HFFc6 (cell line): ENCODE measurements at places on chromosomes 1 and 21. TPM values are rescaled to one million over a fixed set of nuclear protein-coding genes. Genes with fewer than 3 reads are reported as not detected.

The TDRD5 gene
- not detected in 3 replicates for total RNA-seq

The TMEM269 gene
- total RNA-seq, result not detected in 3 replicates

The FAM229A gene
- 1.1 and 2.0 TPM in 2 replicates for total RNA-seq

The OR2T29 gene
- not detected in 3 replicates for total RNA-seq

The SPATA46 gene
- not detected in 3 replicates for total RNA-seq

The CFAP74 gene
- total RNA-seq, result not detected in 3 replicates

The C1orf87 gene
- total RNA-seq, result not detected in 3 replicates

The LENEP gene
- total RNA-seq, result 0.42 TPM in 1 of 3 replicates, not detected in the others

The ADCY10 gene
- 0.12 to 0.24 TPM in 2 of 3 replicates, not detected in the other for total RNA-seq

The GOLT1A gene
- total RNA-seq, result 0.22 TPM in 1 of 3 replicates, not detected in the others

- DNase-seq, result no peak
- H3K27me3 ChIP-seq, result peaks cover 28% of the 10 kb centered on the region
- no peak overlapping the region for H3K4me3 ChIP-seq
Measured at GRCh38 chr1:201157949-201158348, 3.7 kb upstream of the TMEM9 start.

DNA sequence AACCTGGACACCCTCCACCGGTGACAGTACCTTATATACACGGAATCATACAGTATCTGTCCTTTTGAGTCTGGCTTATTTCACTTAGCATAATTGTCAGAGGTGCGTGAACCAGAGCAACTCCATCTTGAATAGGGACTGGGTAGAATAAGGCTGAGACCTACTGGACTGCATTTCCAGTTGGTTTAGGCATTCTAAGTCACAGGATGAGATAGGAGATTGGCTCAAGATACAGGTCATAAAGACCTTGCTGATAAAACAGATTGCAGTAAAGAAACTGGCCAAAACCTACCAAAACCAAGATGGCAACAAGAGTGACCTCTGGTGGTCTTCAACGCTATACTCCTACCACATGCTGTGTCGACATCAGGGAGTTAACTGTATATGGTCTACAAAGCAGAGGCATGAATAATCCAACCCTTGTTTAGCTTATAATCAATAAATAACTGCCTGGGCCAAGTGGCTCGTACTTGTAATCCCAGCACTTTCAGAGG is 1.4 kb upstream of the FDPS start:
- H3K27me3 ChIP-seq, result peaks cover 10% of the 10 kb centered on the region
- H3K4me3 ChIP-seq, result no peak overlapping the region
- H3K36me3 ChIP-seq, result 0 out of 2 replicates have a peak, but pooled peaks cover 4% of the 10 kb centered on the region
- DNase-seq, result peak; percentile 42
- peak overlapping the region; percentile 59; the same call in 1 of the 2 replicates for H3K27ac ChIP-seq

DNA sequence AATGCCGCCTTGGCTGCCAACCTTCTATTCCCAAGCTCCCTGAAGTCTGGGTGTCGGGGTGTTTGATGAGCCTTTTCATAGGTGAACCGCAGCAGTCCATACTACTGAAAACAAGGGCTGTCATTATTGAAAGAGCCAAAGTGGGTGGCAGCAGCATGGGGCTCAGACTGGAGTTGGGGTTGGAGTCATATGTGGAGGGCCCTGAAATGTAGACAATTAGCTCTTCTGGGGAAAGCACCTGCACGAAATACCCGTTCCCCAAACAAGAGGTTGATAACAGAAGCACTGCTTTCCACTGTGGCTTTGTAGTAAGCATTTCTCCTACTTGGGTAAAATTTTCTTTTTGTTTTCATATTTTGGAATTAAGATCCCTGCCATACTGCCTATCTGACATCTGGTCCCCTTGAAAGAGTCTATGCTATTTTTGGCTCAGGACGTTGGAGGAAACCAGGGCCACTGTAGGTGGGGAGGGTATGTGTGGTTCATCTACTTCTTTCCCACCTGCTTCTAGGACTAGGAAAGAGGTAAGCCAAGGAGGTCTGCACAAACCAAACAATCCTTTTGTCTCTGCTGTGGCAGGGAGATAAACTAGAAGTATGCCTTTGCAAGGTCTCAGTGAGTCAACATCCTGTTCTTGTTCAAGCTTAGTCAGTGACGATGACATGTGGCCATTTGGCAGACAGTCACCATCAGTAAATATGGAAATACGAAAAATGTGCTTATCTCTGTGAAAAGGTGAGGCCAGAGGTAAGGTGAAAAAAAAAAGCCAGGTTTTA is 197.0 kb upstream of the UBE2U start:
- peak; percentile 67 for DNase-seq
- H3K27me3 ChIP-seq, result peaks cover 2% of the 10 kb centered on the region; the same call in 1 of the 2 replicates
- H3K27ac ChIP-seq, result peak overlapping the region; percentile 75
- peaks cover 24% of the 10 kb centered on the region for H3K4me1 ChIP-seq
- 0 out of 2 replicates have a peak, but pooled peaks cover 4% of the 10 kb centered on the region for H3K36me3 ChIP-seq
- H3K4me3 ChIP-seq, result peak overlapping the region; percentile 9

- H3K4me3 ChIP-seq, result no peak overlapping the region
- H3K4me1 ChIP-seq, result peaks cover 26% of the 10 kb centered on the region
- H3K27me3 ChIP-seq, result peaks cover 14% of the 10 kb centered on the region
- H3K36me3 ChIP-seq, result no peaks in the 10 kb centered on the region
- DNase-seq, result no peak
Measured at GRCh38 chr1:158155673-158156072, 25.0 kb upstream of the CD1D start.

DNA sequence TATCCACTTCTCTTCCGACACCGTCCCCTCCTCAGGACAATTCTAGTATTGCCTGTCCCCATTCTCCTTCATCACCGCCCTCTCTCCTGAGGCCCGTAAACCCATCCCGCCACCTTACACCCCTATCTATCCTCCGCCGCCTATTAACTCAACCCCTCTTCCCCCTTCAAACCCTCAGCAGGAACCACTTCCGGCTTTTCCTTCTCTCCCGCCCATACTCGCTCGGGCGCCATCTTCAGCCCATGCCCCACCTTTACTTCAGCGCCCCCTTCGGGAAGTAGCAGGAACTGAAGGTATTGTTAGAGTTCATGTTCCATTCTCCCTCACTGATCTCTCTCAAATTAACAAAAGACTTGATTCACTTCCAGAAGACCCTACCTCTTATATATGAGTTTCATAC is 31.6 kb downstream of the VN1R5 start:
- no peaks in the 10 kb centered on the region for H3K4me1 ChIP-seq
- no peak for DNase-seq
- no peak overlapping the region for H3K4me3 ChIP-seq
- H3K36me3 ChIP-seq, result peaks cover 11% of the 10 kb centered on the region
- no peak overlapping the region for H3K27ac ChIP-seq

DNA sequence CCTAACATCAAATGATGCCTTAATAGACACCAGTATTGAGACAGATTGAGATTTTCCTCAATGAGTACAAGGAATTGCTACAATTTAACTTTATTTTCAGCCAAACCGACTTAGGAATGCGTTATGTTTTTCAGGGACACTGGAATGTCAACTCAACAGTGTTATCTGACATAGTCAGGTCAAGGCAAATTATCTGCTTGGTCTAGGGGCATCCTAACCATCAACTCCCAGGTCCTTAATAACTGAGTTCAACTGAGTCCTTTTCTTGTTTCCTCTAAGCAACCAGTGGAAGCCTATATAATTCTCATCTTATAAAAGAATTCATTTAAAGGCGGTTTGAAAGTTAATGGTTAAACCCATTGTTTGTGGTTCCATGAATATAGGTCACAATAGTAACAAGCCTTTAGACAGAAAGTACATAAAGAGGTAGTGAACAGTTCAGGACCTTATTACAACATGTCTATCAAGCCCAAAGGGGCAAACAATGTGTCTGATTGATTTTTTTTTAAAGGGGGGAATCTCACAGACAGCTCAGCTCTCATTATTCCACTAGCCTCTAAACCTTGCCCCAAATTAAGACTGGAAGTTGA is 32.3 kb upstream of the NR5A2 start:
- H3K36me3 ChIP-seq, result no peaks in the 10 kb centered on the region
- DNase-seq, result no peak
- no peaks in the 10 kb centered on the region; the same call in 1 of the 2 replicates for H3K4me1 ChIP-seq
- no peak overlapping the region for H3K4me3 ChIP-seq
- H3K27ac ChIP-seq, result no peak overlapping the region
- H3K27me3 ChIP-seq, result peaks cover 6% of the 10 kb centered on the region; the same call in 1 of the 2 replicates

DNA sequence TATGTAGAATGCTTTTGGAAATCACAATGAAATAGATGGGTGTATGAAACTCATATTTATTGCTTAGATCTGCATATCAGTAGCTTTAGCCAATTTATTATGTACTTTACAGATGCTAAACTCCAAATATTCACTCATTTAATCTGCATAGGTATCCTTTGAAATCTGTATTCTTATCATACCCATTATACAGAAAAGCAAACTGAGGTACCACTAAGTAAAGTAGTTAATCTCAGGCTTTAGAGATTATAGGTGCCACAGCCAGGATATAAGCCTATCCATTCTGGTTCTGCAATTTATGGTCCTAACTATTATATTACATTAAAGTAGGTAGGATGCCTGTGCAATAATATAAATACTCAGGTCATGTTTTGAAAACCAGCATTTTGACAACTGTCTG is 369.4 kb downstream of the NCAM2 start:
- H3K27me3 ChIP-seq, result no peaks in the 10 kb centered on the region
- no peaks in the 10 kb centered on the region for H3K36me3 ChIP-seq
- no peak for DNase-seq
- H3K4me3 ChIP-seq, result no peak overlapping the region
- peaks cover 10% of the 10 kb centered on the region; the same call in 1 of the 2 replicates for H3K4me1 ChIP-seq

GRCh38 chr1:14500041-14500440 is 98.4 kb upstream of the KAZN start:
- no peak overlapping the region for H3K27ac ChIP-seq
- no peak overlapping the region for H3K4me3 ChIP-seq
- no peaks in the 10 kb centered on the region for H3K4me1 ChIP-seq

DNA sequence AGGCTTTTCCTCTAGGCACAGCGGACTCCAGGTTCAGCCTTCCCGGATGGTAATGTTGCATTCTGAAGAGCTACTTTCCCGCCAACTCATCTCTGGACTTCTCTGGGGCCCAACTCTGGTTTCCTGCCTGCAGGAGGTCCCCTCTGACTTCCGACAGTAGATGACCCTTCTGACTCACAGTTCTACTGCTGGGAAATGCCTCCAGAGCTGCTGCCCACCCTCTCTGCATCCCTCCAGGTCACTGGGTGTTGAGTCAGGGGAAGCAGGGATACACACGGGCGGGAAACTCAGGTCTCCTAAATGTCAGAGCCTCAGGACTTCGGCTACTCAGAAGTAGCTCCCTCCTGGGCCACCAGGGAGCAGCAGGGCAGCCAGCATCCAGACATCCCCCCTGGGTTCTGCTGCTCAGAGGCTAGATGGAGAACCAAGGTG is 2.1 kb upstream of the KIF21B start:
- H3K27ac ChIP-seq, result no peak overlapping the region
- DNase-seq, result no peak
- no peaks in the 10 kb centered on the region for H3K36me3 ChIP-seq
- H3K27me3 ChIP-seq, result peaks cover 48% of the 10 kb centered on the region

DNA sequence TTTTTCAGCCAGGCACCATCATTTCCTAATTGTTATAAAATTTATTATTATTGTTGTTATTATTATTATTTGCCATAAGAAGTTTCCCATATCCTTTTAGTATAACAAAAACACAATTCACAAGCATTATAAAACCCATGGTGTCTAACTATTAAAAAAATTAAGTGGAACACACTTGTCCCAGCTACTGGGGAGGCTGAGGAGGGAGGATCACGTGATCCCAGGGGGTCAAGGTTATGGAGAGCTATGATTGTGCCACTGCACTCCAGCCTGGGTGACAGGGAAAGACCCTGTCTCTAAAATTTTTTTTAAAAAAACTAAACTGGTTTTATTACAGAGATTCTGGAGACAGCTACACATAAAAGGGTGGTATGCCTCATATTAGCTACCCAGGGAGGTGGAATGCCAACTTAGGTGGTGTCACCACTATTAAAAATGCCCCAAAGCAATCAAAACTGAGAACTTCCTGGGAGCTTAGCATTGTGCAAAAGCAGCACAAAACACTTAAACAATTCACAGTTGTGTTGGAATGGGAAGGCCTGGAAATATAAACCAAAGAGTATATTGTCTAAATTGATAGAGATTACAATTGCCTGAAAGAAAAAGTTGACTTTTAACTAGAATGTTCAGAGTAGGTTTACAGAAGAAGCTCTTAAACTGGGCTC is 8.7 kb upstream of the RGS4 start:
- no peaks in the 10 kb centered on the region; the same call in none of the 2 replicates for H3K27me3 ChIP-seq
- peaks cover 17% of the 10 kb centered on the region for H3K4me1 ChIP-seq
- H3K4me3 ChIP-seq, result no peak overlapping the region
- no peak for DNase-seq

GRCh38 chr1:39076127-39076798 is 50.1 kb downstream of the NDUFS5 start:
- 0 out of 2 replicates have a peak overlapping the region, but pooled peaks have one; percentile 14 for H3K4me3 ChIP-seq
- peaks cover 3% of the 10 kb centered on the region; the same call in 1 of the 2 replicates for H3K27me3 ChIP-seq
- peaks cover 16% of the 10 kb centered on the region for H3K4me1 ChIP-seq
- H3K27ac ChIP-seq, result peak overlapping the region; percentile 74

- no peak overlapping the region for H3K4me3 ChIP-seq
- no peaks in the 10 kb centered on the region; the same call in 1 of the 2 replicates for H3K27me3 ChIP-seq
- no peaks in the 10 kb centered on the region for H3K4me1 ChIP-seq
- H3K36me3 ChIP-seq, result no peaks in the 10 kb centered on the region
Measured at GRCh38 chr1:181459067-181459466, 24.2 kb upstream of the CACNA1E start.

GRCh38 chr1:175204330-175204729 is 11.8 kb upstream of the KIAA0040 start:
- no peaks in the 10 kb centered on the region; the same call in 1 of the 2 replicates for H3K27me3 ChIP-seq
- H3K27ac ChIP-seq, result no peak overlapping the region
- DNase-seq, result no peak
- no peak overlapping the region for H3K4me3 ChIP-seq
- no peaks in the 10 kb centered on the region for H3K4me1 ChIP-seq

- H3K27ac ChIP-seq, result no peak within 1 kb of the TSS; the same call in 1 of the 2 replicates
- H3K36me3 ChIP-seq, result peaks cover 4% of the 10 kb centered on the region; the same call in 1 of the 2 replicates
- DNase-seq, result peak; percentile 74
- H3K4me1 ChIP-seq, result peaks cover 19% of the 10 kb centered on the region
- peak within 1 kb of the TSS; percentile 86 for H3K4me3 ChIP-seq
Measured at GRCh38 chr1:923131-923990, at the start of gene SAMD11. Gene SAMD11, plus strand, starts transcription at chr1:923923. Its CDS starts 509 bp downstream, at chr1:924432.

DNA sequence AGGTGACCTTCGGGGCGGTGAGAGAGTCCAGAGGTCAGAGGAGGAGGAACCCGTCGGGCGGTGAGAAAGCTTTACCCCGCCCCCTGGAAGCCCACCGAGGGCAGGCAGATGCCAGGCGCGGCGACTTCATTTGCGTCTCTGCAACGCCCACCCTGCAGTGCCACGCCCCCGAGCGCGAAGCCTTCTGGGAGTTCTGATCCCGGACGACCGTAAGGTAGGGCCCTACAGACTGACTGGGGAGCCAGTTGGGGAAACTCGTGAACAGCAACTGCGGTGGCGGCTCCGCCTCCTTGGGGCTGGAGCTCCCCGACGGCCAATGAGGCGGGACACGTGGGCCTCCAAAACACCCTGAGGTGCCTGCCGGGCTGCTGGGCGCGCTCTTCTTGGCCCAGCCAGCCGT is 46.0 kb upstream of the EDARADD start:
- no peak overlapping the region for H3K27ac ChIP-seq
- no peak for DNase-seq
- H3K4me1 ChIP-seq, result no peaks in the 10 kb centered on the region
